Stimulated activated CD8-positive, alpha-beta memory T cell treated with anti-CD3 and anti-CD28 coated beads, Interleukin-7, amount 100 ng/mL, for 4 hours (primary cell): ENCODE measurements at places on chromosomes 2 and 18.

DNA sequence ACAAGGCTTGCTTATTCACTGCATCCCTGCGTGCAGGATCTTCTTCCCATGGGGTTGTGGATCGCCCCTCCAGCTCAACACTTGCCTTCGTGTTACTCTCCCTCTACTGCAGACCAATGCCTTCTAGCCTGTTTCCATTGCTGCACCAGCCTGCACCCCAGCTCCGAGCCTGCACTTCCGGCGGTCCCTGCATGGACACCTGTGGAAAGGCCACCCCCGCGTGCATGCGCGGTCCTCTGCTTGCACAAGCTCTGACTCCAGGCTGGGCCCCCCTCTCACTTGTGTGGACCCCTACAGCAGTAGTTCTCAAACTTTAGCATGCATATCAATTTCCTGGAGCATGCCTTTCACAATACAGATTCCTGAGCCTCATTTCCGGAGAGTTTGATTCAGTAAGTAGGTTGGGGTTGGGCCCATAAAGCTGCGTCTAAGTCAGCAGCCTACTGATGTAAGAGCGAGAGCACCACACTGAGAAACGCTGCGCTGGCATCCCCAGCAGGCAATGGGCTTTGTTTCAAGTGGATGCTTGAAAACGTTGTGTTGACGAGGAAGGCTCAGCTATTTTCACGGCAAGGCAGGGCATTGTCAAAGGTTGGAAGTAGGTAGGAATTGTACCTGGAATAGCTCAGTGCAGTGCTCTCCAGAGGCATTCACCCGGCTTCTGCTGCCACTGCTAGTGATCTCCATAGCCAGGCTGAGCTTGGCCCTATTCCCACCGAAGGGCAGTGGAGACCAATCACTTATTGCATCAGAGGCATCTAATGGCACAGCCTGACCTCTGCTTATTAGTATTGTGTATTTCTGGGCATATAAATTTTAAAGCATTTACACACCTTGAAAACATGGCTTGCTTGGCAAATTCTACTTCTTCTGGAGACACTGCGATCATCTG is 32.6 kb downstream of the CREG2 start:
- no peak for DNase-seq

- no peak for DNase-seq
These were observed 42.6 kb upstream of the MTCL1 start for GRCh38 chr18:8662560-8663255.

GRCh38 chr2:102977426-102978090 is 215.7 kb downstream of the TMEM182 start:
- no peak for DNase-seq

GRCh38 chr18:59986139-59986538 is 86.3 kb downstream of the PMAIP1 start:
- DNase-seq: no peak

DNA sequence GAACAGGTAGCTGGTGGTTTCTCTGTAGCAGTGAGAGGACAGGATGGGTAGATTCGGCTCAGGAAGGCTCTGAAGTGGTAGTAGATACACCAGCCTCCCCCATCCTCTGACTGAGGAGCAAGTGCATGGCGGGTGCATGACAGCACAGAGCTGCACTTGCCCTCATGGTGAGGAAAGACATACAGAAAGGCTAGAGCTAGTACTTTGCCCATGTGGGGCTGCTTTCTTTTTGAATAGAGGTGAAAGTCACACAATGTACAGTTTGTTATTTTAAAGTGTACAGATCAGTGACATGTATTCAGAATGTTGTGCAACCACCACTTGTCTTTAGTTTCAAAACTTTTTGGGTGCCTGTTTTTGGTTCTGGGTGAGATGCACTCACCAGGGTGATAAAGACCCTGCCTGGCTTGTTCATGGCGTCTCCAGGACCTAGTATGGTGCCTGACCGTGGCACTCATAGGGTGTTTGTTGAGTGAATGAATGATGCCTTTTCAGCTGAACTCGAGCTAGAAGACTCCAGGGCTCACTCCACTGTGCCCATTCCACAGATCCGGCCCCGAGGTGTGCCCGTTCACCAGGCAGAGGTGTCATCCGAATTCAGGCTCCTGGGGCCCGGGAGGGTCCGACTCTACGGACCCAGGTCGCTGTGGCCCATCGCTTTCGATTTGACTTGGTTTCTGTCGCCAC is 421 bp upstream of the VAMP5 start:
- DNase-seq: no peak

- no peak for DNase-seq
These were observed 226.2 kb upstream of the RAB6C start for GRCh38 chr2:129753261-129753660.

- DNase-seq: peak; percentile 12
These were observed at the start of gene FAM124B for GRCh38 chr2:224401641-224402342. Gene FAM124B, minus strand, starts transcription at chr2:224402107. Its CDS starts 339 bp downstream, at chr2:224401768.

- no peak for DNase-seq
These were observed 29.6 kb upstream of the ALPP start for GRCh38 chr2:232348936-232349335.

DNA sequence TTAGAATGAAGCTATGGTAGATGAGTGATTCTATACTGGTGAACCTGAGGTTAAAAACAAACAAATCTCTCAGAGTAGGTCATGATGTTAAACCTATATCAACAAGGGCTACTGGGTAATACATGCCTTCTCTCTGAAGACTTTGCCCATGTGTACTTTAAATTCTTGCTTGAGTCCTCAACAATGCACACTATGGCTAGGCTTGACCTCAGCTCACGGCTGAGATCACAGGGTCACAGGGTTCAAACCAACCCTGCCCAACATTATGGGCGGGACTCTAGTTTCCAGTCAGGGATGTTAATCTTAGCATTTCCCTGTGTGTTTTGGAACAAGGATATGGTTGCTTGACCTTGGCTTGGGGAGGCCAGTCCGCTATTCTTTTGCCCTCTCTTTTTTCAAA is 7.7 kb downstream of the CD28 start:
- no peak for DNase-seq

GRCh38 chr2:133841900-133842299 is 273.6 kb upstream of the NCKAP5 start:
- no peak for DNase-seq

DNA sequence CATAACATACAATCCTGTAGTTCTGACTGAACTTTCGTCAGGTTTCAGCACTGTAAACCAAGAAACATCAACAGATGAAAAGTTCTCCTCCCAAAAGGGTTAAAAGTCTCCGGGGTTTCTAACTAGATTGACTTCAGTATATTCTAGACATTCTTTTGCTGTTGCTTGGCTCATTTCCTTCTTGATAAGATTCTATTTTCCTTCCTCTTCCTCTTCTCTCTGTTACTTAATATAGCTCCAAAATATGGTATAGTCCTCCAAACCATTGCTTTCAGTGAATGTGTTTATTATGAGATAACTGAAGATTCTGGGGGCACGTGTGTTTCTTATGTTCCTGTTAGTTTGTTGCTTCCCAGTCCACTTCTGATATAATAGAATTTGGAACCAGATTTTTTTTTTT is 46.4 kb upstream of the MAP4K3 start:
- DNase-seq: no peak

DNA sequence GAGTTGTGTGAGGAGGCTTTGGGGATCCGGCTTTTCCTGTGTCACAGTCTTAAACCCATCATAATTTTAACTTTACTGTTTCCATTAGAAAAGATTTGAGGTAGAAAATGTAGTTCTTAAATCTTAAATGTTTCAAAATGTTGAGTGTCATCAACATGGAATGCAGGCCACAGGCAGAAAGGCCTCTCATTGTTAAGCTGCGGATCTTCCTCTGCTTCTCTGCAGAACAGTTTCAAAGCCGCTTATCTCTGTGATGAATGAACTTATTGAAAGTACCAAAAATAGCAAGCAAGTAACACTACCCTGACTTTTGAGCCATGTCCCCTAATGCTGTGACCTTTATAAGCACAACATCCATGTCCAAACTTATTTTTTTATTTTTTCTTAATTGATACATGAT is 1645.8 kb downstream of the DPP10 start:
- DNase-seq: no peak

GRCh38 chr2:105803773-105804172 is 59.1 kb downstream of the NCK2 start:
- DNase-seq: no peak

GRCh38 chr2:219287580-219288265 is 8.6 kb downstream of the DNAJB2 start:
- DNase-seq: no peak

- DNase-seq: no peak
These were observed 286.9 kb downstream of the TMX3 start for GRCh38 chr18:68427951-68428401.

- DNase-seq: no peak
These were observed 6.4 kb downstream of the TNS1 start for GRCh38 chr2:217996361-217996760.

GRCh38 chr2:981258-981657 is 30.6 kb downstream of the SNTG2 start:
- no peak for DNase-seq

DNA sequence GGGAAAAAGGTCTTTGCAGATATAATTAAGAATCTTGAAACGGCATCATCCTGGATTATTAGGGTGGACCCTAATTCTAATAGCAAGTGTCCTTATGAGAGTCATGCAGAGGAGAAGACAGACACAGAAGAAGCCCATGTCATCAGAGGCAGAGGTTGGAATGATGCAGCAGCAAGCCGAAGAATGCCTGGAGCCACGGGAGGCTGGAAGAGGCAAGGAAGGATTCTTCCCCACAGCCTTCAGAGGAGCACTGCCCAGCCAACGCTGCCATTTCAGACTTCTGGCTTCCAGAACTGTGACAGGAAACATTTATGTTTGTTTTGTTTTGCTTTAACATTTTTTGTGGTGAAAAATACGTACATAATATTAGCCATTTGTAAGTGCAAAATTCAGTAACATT is 72.3 kb downstream of the MCFD2 start:
- DNase-seq: no peak

DNA sequence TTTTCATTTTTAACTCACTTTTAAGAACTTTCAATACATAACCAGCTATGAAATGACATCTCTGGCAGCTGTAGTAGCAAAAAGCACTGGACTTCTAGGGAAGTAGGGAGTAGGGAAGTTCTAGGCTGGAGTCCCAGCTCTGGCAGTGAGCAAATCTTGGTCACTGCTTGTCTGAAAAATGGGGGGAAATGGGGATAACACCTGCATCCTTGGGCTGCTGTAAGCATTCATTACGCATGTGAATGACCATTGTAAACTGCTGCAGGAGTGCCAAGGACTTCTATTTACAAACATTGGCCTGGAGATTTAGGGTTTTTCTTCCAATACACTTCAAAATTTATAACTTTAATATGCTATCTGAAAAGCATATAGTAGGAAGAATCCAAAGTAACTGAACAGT is 972 bp upstream of the MPP4 start:
- no peak for DNase-seq

DNA sequence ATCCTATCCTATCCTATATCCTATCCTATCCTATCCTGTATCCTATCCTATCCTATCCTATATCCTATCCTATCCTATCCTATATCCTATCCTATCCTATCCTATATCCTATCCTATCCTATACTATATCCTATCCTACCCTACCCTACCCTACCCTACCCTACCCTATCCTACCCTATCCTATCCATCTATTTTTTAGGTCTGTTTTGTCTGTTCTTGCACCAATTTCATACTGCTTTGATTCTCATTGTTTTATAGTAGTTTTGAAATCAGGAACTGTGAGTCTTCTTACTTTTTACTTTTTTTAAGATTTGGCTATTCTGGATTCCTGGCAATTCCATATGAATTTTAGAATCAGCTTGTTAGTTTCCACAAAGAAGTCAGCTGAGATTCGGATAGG is 118.5 kb downstream of the TGFA start:
- no peak for DNase-seq

DNA sequence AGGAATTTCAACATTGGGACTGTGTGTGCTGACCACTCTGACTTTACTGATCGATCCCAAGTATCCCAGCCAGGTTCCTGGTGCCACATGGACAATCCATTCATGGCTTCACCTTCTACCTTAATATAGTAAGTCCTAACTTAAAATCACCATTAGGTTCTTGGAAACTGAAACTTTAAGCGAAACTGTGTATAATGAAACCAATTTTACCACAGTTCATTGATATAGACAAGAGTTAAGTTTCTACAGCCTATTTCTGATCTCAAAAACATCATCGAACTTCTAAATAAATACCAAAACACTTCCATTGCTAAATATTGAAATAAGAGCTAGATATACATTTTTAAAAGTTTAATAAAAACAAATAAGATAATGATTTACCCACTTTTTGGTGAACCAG is 4.4 kb upstream of the EXOC6B start:
- no peak for DNase-seq

DNA sequence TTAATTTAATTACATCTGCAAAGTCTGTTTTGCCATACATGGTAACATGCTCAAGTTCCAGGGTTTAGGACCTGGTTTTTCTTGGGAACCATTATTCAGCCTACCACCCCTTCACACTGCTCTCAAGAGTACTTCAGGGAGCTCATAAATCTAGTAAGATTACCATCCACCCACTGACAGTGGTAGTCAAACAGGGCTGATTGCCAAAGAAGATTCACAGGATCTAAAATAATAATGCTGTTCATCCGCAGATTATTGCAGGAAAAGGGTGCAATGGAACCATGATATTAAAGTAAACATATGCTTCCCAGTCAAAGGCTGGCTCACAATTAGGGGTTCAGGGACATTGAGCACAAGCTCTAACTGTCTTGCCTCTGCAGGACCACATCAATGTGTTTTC is 148.0 kb upstream of the CYRIA start:
- no peak for DNase-seq

GRCh38 chr18:11548396-11548795 is 61.0 kb upstream of the SLC35G4 start:
- no peak for DNase-seq

GRCh38 chr2:135840601-135841000 is 3.6 kb upstream of the LCT start:
- no peak for DNase-seq

DNA sequence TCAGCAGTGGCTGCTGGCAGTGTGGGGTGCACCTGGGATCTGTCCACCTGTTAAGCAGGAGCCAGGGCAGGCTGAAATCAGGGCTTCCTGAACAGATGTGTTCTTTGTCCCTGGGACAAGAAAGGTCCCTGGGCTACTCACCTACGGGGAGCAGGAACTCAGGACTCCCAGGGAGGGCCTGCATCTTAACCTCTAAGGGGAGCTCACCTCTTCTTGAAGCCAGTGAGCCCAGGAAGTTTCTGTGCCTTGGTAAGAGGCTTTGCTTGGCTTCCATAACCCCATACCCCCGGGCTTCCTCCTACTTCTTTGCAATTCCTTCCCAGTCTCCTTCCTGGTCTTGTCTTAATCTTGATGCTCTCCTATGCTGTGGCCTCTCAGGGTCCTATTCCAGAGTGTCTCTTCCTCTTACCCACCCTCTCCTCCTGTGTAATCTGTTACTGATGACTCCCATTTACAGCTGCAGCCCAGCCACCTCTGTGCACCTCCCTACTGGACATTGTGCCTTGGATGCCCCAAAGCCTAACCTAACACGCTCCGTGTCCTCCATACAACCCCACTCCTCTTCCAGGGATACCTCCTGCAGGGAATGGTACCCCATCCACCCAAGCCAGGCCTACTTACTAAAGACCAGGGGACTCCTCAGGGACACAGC is 55.7 kb upstream of the MAPRE3 start:
- DNase-seq: no peak
